ENCODE measurements at places on chromosomes 12 and 14. TPM values are rescaled to one million over a fixed set of nuclear protein-coding genes. Genes with fewer than 3 reads are reported as not detected.

DNA sequence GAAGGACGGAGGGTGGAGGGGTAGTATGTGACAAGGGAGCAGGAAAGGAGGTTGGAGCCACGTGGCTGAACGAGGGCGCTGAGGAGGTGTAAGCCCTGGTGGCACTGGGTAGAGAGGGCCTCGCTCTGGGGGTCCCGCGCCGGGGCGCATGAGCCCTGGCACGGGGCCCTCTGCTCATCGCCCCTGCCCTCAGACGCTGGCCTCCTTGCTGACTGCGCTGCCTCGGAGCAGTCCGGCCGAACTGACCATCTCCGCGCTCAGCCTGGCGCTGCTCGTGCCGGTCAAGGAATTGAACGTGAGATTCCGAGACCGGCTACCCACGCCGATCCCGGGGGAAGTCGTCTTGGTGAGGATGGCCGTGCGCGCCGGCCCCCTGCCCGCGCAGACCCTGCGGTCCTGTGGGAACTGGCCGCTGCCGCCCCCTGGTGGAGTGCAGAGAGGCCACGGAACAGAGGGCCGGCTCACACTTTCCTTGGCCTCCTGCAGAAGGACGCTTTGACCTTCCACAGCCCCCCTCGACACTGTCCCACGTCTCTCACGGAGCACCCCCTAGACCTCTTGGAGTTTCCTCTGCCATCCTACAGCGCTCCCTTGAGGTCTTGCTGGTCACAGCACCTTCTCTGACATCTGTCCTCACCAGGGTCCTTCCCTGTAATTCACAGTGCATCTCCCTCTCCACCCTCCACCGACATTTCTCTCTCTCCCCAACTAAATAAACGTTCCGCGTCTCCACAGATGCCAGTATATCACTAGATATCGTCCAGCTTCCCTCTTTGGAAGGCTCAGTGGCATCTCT lies 10.5 kb downstream of the ARHGEF25 start:
- no peak for DNase-seq

- peak; percentile 30 for DNase-seq
These were observed 20.3 kb upstream of the TMX1 start for GRCh38 chr14:51219473-51220448.

DNA sequence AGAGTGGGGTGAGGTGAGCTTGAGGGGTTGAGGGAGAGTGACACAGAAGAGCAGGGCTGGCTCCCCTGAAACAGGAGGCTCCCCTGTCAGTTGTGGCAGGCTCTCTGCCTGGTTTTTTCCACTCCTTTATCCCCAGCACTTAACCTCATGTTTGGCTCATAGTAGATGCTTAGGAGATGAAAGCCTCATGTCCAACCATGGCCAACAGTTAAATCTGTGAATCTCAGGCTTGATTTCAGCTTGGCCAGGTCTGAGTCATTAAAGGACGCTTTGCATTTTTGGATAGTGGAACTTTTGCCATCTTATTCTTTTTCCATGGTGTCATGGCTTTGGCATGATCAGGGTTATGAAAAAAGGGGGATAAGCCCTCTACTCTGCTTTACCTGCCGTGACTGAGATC lies 117.2 kb downstream of the CACNA1C start:
- DNase-seq, result no peak

Gene IFNG-AS1
- not detected for total RNA-seq

GRCh38 chr14:30855345-30856037 lies 18.9 kb upstream of the COCH start:
- no peak for DNase-seq

DNA sequence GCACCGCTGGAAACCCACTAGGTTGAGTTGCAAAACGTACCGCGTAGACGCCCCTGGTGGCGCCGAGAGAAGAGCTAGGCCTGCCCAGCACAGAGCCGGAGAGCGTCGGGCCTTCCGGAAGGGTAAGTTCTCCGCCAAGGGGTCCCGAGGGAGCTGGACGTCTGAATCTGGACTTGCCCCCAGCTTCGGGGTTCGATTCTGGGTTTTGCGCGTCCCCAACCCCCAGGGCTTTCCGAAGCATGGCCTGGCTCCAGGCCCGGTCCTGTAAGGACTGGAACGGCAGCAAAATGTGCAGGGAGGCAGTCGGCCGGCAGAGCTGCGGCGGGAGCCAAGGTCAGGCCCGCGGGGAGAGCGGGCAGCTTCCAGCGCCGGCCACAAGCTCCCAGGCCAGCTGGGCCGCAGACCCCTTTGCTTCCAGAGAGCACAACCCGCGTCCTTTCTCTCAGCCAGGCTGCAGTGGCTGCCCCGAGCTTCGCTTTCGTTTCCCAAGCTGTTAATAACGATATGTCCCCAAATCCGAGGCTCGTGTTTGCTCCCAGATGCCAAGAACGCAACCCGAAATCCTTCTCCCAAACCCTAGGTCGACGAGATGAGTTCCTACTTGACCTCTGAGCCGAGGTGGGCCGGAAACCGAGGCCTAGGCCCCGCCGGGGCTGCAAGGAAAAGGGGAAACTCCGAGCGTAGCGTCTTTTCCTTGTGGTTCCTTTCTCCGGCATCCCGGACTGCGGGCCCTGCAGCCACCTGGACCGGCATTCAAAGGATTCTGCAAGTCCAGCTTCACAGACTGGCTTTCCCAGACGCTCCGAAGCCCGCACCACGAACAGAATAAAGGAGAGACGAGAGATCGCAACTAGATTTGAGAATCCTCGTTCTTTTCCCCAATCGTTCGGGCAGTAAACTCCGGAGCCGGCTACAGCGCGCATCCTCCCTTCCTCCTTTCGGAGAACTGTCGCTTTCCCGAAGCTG lies 3.2 kb upstream of the TBX5 start:
- peak; percentile 87 for DNase-seq

- no peak for DNase-seq
These were observed 465.6 kb downstream of the ZFP36L1 start for GRCh38 chr14:68327231-68327630.

Gene SLC6A13
- total RNA-seq, result not detected

Gene LTA4H
- 100 TPM for total RNA-seq

DNA sequence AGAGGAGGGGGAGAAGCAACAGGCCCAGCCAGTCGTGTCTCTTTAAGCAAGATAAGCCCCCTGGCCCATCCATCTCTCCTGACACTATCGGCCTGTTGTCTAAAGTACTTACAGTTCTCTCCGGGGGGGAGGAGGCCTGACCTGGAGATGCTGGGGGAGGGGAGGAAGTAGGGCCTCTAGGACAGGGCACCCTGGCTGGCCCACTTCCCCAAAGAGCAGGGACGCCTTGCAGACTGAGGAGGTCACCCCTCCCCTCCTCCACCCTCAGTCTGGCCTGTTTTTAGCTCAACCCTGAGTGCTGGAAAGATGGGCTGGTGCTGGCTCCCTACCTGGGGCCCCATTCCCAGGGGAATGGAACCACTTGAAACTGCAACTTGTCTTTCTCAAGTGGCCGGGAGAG lies 70.3 kb downstream of the TBX5 start:
- DNase-seq, result no peak

GRCh38 chr14:65750906-65751305 lies 338.4 kb downstream of the FUT8 start:
- no peak for DNase-seq

Gene PLCZ1
- not detected for total RNA-seq

Gene CALM1
- total RNA-seq, result 269 TPM
